NCI-H524 treated with DMSO at 0.1 percent for 48 hours (cell line): ENCODE measurements at places on chromosomes 5 and 9.

- DNase-seq = no peak
Measured at GRCh38 chr5:57937501-57938173, 455.0 kb upstream of the ACTBL2 start.

GRCh38 chr9:93808115-93809029, 146.8 kb downstream of the BARX1 start:
- no peak for DNase-seq

GRCh38 chr9:7370988-7371387, 428.6 kb downstream of the DMAC1 start:
- no peak for DNase-seq

- DNase-seq = no peak
Measured at GRCh38 chr5:6875376-6875775, 162.1 kb downstream of the TENT4A start.

DNA sequence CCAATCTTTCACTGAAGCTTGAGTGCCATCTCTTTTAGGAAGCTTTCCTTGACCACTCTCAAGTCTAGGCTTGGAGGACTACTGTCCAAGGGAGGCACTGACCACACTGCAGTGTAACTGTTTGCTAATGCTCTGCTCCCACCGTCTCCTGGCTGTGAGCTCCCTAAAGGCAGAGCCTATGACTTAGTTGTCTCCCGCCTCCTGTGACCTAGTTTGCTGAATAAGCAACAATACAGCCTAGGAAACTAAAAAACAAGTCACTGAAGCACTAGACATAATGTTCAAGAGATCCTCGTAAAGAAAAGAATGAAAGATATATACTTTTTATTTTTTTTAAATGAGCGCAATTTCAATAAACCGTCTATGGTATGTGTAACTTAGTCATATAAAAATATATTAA, 31.4 kb downstream of the LIX1 start:
- no peak for DNase-seq

GRCh38 chr5:171570244-171570825, 150.9 kb downstream of the FGF18 start:
- DNase-seq = no peak
